ENCODE measurements at places on chromosomes 16 and 17. TPM values are rescaled to one million over a fixed set of nuclear protein-coding genes. Genes with fewer than 3 reads are reported as not detected.

POLR2A gene
- 45.9 TPM for total RNA-seq

C17orf78 gene
- total RNA-seq = not detected

MYADML2 gene
- total RNA-seq = not detected

DNA sequence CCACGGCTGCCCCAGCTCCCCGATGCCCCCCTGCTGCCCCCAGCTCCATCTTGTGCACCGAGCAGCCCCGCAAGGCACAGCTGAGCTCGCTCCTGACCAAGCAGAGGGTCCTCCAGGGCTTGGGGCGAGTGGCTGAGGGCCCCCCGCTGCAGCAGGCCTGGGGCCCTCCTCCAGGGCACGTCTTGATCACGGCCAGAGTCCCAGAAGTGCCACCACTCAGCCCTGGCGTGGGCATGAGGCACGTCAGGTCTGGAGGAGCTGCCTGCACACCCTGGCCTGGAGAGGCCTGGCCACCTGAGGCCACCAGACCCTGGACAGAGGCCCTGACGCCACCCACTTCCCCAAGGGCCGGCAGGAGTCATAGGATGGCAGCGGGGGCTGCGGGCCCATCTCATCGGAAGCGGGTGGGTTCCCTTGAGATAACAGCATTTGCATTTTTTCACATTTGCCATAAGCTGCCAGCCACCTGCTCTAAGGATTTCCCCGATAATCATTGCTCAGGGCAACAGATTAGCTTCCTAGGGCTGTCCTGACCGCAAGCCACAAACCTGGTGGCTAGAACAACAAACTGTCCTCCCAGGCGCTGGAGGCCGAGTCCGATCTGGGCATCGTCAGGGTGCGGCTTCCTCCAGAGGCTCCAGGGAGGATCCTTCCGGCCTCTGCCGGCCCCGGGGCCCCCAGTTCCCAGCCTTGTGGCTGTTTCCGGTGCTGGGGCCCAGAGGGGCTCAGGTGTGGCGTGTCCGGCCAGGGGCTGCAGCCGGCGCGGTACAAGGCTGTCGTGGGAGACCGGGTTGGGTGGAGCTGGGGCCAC lies 23.9 kb upstream of the C1QTNF8 start:
- no peak for DNase-seq

All from GM23248 (cell line).